Lung (tissue), 17 donors: ENCODE measurements at places on chromosomes 6 and 20. TPM values are rescaled to one million over a fixed set of nuclear protein-coding genes. Genes with fewer than 3 reads are reported as not detected.

GRCh38 chr20:62477669-62478455, 2.1 kb upstream of the GATA5 start:
- DNase-seq: no peak

- DNase-seq: no peak
These were observed 108.8 kb downstream of the PPP1R14C start for GRCh38 chr6:150251566-150252186.

DNA sequence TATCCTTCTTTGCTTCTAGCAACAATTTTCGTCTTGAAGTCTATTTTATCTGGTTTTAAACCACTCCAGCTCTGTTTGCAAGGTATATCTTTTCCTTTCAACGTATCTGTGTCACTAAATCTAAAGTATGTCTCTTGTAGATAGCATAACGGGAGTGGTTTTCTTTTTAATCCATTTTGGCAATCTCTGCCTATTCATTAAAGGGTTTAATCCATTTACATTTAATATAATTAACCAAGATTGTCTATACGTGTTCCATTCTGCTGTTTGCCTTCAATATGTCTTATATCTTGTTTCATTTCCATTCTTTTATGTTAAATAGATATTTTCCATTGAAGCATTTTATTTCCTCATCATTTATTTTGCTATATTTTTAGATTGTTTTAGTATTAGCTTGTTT, 587.9 kb downstream of the C6orf118 start:
- DNase-seq: no peak

DNA sequence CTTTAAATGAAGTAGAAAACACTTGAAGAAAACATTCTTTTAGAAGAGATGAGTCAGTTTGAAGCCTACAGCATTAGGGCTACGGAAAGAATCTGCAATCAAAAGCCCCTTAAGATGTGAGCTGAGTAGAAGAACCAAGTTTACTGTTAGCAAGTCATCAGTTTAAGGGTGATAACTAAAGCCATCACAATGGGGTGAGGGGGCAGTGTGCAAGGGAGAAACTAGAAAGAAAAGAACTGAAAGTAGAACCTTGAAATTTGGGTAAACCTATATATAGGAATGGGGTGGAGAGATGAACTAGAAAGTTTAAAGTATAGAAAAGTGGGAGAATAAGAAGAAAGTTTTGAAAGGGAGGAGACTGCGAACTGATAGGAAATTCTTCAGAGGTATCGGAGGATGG, 212.9 kb downstream of the COL19A1 start:
- DNase-seq: no peak

DNA sequence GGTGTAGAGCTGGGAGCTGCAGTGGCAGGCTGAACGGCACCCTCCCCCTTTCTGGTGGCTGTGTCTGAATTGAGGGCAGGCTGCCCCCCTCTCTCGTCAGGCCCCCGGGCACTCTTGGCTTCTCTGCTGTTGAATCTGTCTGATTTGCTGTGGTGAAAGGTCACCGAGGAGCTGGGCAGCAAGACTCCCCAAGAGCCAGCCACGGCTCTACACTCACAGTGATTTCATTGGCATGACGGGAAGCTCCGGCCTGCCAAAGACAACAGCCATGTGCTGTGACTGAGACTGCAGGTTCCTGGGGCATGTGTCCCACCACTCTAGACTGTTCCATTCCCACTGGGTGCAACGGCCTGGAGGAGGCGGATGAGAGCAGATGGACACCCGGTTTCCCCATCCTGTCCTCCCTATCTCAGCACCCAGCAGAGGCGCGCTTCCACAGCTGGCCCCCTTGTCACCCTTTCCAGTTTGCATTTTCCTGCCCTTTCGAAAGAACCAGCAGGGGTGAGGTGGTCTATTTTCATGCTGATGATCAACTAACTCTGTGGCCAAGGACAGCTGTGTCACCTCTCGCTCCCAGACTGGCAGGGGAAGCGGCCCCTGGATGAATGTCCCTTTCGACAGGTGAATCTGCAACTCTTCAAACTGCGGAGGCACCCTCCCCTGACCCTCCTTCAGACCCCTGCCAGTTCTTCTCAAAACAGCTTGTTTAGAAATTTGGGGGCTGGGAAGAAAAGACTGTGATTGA, 2.2 kb downstream of the APCDD1L start:
- no peak for DNase-seq

DNA sequence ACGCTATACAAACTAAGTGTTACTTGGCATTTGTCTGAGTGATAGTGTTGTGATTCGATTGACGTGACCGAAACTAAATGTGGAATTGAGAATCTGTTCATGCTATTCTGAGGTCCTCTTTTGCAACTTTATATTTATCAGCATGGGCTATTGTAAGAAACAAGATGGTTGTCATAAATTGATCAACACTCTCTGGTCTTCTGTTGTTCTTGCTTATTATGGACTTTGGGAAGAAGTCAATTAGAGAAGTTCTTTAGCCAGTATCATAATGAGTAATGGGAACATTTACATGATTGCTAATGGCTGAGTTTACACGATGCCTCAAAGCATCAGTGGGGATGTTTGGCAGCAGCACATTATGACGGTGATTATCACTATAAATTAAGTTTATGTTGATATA, 195.0 kb downstream of the CD83 start:
- DNase-seq: no peak

GRCh38 chr6:144246988-144247387, 38.1 kb upstream of the UTRN start:
- no peak for DNase-seq

DNA sequence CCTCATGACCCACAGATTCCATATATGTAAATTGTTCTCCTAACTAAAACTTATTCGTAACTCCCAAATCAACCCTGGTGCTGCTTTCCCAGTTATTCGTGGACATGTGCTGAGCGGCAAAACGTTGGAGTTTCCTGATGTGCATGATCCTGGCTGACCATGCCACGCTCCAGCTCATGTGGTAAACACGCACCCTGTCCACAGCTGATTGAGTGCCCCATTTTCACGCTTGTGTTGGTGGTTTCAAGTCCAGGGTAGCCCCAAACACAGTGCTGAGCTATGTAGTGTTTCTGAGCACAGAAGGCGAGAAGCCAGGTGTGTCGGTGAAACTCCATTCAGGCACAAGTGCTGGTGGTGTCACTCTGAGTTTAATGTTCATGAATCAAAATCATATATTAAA, 19.1 kb upstream of the FOXC1 start:
- DNase-seq: no peak

GRCh38 chr6:124055963-124056362, 252.3 kb downstream of the NKAIN2 start:
- DNase-seq: no peak

- DNase-seq: peak; percentile 88
These were observed 99.2 kb downstream of the LCA5 start for GRCh38 chr6:79438030-79438429.

- DNase-seq: no peak
These were observed 79.9 kb upstream of the LY86 start for GRCh38 chr6:6508643-6509042.

- no peak for DNase-seq
These were observed 67.3 kb downstream of the KCNB1 start for GRCh38 chr20:49415005-49415667.

DNA sequence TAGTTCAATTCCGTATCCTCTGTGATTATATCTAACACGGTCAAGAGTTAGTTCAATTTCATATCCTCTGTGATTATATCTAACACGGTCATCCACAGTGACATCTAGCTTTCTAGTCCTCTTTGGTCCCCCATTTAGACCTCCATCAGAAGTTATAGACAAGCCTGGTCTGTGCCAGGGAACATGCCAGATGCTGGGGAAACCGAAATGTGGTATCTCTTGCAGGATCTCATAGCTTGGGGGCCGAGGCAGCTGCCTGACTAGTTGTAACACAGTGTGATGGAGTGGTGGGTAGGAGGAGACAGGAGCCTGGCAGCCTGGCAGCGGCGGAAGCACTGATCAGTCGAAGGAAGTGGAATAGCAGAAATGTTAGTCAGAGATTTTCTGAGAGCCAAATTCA, 13.8 kb upstream of the SMOC2 start:
- no peak for DNase-seq

GRCh38 chr6:160950507-160950906, 41.1 kb upstream of the MAP3K4 start:
- DNase-seq: peak; percentile 9

DNA sequence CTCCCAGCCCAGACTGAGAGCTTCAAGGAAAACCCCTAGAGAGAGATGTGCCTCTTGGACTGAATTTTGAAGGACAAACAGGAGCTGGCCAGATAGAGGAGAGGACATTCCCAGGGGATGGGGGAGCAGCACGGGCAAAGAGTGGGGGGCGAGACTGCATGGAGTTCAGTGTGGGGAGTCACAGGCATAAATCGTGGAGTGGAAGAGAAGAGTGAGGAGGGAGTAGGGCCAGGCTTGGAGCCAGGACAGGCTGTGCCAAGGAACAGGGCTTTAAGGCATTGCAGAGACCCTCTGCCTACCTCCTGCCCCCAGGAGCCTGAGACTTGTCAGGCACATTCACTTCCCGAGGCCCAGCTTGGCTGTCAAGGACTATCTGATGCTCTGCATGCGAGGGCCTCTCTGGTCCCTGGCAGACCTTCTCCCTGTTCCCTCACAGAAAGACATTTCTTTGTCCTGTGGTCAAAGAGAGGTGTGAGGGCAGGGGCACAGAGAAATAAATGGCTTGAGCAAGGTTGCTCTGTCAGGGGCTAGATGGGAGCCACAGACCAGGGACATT, 5.2 kb upstream of the SLC22A7 start:
- DNase-seq: no peak

DNA sequence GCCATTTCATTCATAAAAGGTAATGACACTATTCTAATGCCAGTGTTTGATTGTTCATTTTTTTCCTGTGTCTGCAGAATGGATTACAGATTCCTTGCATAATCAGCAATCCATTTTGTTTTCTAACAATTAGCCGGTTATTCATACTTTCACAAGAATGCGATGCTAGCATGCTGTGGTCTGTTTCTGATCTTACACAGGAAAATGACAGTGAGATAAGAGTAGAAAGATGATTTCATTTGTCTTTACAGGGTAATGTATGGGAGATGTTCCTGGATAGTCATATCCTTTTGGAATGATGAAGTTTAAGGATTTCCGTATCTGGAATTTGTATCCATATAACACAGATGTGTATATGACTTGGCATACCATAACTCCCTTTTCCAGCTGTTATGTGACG, 207.3 kb downstream of the FARS2 start:
- DNase-seq: no peak

GRCh38 chr6:97978855-97979271, 695.8 kb upstream of the MMS22L start:
- DNase-seq: no peak

DNA sequence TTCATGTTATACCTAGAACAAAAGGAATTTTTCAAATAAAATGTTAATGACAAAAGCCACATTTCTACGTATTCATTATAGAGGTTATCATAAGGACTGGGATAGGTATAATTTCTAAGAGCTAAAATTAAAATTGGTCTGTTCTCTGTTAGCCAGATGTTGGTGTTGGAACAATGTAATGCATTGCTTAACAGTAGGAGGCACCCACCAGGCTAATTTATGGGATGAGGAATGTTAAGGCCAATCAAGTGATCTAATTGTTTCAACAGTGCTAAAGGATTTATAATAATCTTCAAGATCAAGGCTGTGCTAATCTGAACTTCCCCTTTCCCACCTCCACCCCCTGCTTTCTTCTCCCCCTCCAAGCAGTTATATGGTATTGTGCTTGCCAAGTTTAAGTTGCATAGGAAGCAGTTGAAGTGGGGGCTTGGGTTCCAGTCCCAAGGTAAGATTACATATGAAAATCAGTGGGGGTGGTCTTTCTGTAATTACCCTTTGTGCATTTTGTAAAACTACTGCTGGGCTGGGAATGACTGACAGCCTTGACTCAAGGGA, 89.2 kb upstream of the BACH2 start:
- DNase-seq: no peak

GRCh38 chr6:28401172-28401571, 1.6 kb upstream of the ZSCAN12 start:
- no peak for DNase-seq

DNA sequence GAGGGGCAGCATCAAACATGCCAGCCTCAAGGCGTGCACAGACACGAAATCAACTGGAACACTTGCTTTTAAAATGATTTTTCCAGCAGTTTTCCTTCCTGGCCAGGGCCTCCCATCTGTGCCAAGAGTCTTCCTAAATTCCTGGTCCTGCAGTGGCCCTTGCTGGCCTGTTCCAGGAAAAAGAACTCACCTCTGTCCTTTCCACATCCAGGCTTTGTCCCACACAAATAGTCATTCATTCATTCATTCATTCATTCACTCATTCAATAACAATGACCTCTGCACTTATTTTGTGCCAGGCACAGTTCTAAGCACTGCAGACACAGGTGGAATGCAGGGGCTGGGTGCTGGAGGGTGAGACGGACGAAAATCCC, 89.0 kb upstream of the CCDC167 start:
- DNase-seq: no peak

The COQ3 gene
- 2.8 TPM for total RNA-seq

The FAM83B gene
- total RNA-seq: 0.86 TPM

The MSH5 gene
- total RNA-seq: 11.6 TPM

The CGA gene
- not detected for total RNA-seq

The MYBL2 gene
- 2.1 TPM for total RNA-seq

The PCMT1 gene
- total RNA-seq: 56.8 TPM

The OR2J3 gene
- total RNA-seq: 0.06 TPM

The REM1 gene
- 7.1 TPM for total RNA-seq

The OOEP gene
- total RNA-seq: 0.98 TPM

The CDH26 gene
- total RNA-seq: 9.8 TPM

The DCDC2 gene
- 9.8 TPM for total RNA-seq

The CALHM6 gene
- total RNA-seq: 6.0 TPM
